ENCODE measurements at places on chromosomes 2 and 18. TPM values are rescaled to one million over a fixed set of nuclear protein-coding genes. Genes with fewer than 3 reads are reported as not detected.

CRYGD gene
- total RNA-seq: not detected

LRATD1 gene
- 0.27 TPM for total RNA-seq

REG1B gene
- total RNA-seq: not detected

BOLL gene
- total RNA-seq: not detected

DTNB gene
- 5.1 TPM for total RNA-seq

UPP2 gene
- total RNA-seq: not detected

ERFE gene
- 0.66 TPM for total RNA-seq

ABCA12 gene
- total RNA-seq: not detected

REEP1 gene
- 0.09 TPM for total RNA-seq

MOCOS gene
- 1.6 TPM for total RNA-seq

LRRTM4 gene
- total RNA-seq: not detected

SIX3 gene
- not detected for total RNA-seq

MAL gene
- total RNA-seq: not detected

HOXD12 gene
- total RNA-seq: not detected

SERPINB13 gene
- not detected for total RNA-seq

ALPP gene
- total RNA-seq: not detected

IL1R2 gene
- total RNA-seq: 0.19 TPM

TNFRSF11A gene
- 3.1 TPM for total RNA-seq

USP34 gene
- total RNA-seq: 117 TPM

CD8B2 gene
- not detected for total RNA-seq

DDX1 gene
- total RNA-seq: 90.9 TPM

ERMN gene
- total RNA-seq: not detected

NOSTRIN gene
- total RNA-seq: 0.36 TPM

DHX57 gene
- total RNA-seq: 23.4 TPM

ASPRV1 gene
- 0.09 TPM for total RNA-seq

ACTR2 gene
- total RNA-seq: 134 TPM

TUBB8B gene
- total RNA-seq: not detected

UGT1A7 gene
- not detected for total RNA-seq

SPP2 gene
- not detected for total RNA-seq

NAT8 gene
- not detected for total RNA-seq

ATL2 gene
- total RNA-seq: 63.7 TPM

PID1 gene
- 2.2 TPM for total RNA-seq

ADD2 gene
- 4.3 TPM for total RNA-seq

TDRD15 gene
- under 0.01 TPM for total RNA-seq

CELF4 gene
- not detected for total RNA-seq

ANKRD62 gene
- not detected for total RNA-seq

RPRM gene
- total RNA-seq: not detected

GNAL gene
- 0.47 TPM for total RNA-seq

PRSS56 gene
- not detected for total RNA-seq

POTEE gene
- 0.09 TPM for total RNA-seq

FAM110C gene
- total RNA-seq: not detected

CAPN14 gene
- total RNA-seq: under 0.01 TPM

BAZ2B gene
- total RNA-seq: 82.1 TPM

LRRTM1 gene
- not detected for total RNA-seq

ANO7 gene
- total RNA-seq: 0.45 TPM

GALNT13 gene
- total RNA-seq: 0.36 TPM

KLF7 gene
- 31.7 TPM for total RNA-seq

ADGRF3 gene
- total RNA-seq: under 0.01 TPM

TANK gene
- total RNA-seq: 78.7 TPM

VAMP5 gene
- 88.9 TPM for total RNA-seq

ABCG8 gene
- total RNA-seq: not detected

COLEC12 gene
- total RNA-seq: 0.94 TPM

EIF2B4 gene
- 38.6 TPM for total RNA-seq

SNED1 gene
- total RNA-seq: 23.2 TPM

CPLX4 gene
- total RNA-seq: not detected

CYP26B1 gene
- total RNA-seq: 1.3 TPM

Measured in endothelial cell of coronary artery (primary cell).